Prostate gland (tissue), 2 donors: ENCODE measurements at places on chromosomes 6 and 20. TPM values are rescaled to one million over a fixed set of nuclear protein-coding genes. Genes with fewer than 3 reads are reported as not detected.

DNA sequence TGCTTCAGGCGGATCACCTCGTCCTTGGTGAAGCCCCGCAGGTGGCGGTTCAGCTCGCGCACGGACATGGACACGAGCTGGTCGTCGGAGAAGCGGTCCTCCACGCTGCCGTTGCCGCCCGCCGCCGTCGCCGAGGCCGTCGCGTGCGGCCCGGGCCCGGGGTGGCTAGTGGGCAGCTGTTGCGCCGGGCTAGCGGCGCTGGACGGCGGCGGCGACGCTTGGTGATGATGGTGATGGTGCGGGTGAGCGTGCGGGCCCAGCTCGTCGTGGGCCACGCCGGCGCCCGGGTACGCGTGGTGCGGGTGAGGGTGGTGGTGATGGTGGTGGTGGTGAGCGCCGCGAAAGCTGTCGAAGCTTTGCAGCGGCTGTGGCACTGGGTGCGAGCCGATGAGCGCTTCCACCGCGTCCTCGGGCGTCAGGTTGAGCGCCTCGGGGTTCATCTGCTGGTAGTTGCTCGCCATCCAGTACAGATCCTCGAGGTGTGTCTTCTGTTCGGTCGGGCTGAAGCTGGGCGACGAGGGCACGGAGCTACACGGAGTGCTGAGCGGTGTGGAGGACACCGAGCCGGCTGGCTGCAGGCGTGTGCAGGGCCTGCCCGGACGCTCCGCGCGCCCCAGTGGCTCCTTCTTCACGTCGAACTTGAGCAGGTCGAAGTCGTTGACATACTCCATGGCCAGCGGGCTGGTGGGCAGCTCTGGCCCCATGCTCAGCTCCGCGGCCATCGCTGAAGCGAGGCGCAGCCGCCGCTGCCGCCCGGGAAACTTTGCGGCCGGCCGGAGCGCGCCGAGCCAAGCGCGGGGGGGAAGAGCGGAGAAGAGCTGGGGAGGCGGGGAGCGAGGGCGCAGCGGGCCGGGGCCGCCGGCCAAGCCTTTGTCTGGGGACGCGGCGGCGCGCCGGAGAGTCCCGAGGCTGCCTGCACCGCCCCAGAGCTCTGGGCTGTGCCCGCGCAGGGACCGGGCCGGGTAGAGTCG lies 622 bp downstream of the MAFB start:
- DNase-seq: no peak

OR2B6 gene
- total RNA-seq: not detected

CST4 gene
- total RNA-seq: 7.9 TPM

DNA sequence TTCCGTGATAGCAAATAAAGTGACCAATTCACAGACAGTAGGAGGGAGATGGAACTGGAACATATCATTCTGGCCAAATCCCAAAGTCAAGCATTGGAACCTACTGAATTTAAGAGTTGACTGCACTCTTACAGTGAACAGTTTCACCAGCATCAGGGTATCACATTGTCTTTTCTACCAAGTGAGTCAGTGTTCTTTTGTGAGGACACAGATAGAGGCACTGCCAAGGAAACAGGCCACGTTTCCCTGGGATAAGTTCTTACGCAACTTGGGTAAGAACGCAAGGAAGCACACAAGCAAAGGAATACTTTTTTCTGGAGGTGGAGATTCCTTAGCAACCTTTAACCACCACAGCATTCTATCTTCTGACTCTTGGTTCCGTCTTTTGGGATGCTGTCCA lies 28.6 kb upstream of the ENPP5 start:
- no peak for DNase-seq

DNA sequence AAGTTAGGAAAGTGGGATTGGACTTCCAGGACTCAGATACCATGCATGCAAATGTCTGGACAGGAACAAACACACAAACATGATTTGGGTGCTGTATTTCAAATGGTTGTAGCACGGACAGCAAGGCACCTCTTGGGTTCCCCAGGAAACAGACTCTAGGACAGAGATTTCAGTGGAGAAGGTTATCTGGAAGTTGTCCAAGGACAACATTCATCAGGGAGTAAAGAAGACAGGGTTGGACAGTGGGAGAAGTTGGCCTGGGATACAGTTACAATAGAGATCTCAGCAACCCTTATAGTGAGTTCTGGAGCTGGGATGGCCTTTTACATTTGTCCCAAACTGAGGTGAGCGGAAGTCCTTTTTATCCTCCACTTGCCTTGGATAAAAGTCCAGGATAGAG lies 19.8 kb upstream of the TINAG start:
- no peak for DNase-seq
